ENCODE measurements at places on chromosomes 5 and 9.

- DNase-seq: no peak
Observed at GRCh38 chr5:137283801-137284200, 215.3 kb downstream of the SPOCK1 start.

GRCh38 chr9:115240676-115241075, 122.7 kb upstream of the TNC start:
- no peak for DNase-seq

GRCh38 chr5:74319076-74319475, 321.5 kb downstream of the ENC1 start:
- no peak for DNase-seq

- no peak for DNase-seq
Observed at GRCh38 chr5:10502130-10502529, 60.5 kb downstream of the ROPN1L start.

DNA sequence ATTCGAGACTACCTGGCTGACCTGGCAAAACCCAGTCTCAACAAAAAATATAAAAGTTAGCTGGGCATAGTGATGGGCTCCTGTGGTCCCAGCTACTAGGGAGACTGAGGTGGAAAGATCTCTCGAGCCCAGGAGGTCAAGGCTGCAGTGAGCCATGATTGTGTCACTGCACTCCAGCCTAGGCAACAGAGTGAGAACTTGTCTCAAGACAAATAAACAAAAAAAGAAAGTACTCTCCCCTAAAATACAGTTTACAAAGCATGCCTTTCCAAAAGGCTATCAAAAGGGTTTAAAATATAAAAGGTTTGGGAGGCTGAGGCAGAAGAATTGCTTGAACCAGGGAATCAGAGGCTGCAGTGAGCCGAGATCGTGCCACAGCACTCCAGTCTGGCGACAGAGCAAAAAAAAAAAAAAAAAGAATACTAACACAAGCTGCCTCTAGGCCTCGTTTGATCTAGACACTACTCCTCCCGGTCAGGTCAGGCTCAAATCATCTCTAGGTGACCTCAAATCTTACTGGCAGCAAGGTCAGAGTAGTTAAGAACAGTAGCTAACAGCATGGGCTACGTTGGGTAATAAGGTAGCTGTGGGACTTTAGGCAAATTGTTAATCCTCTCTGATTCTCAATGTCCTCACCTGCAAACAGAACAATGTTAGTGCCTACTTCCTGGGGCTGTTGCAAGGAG, 9.3 kb downstream of the NAIF1 start:
- no peak for DNase-seq

GRCh38 chr5:142846406-142846805, 76.2 kb downstream of the ARHGAP26 start:
- no peak for DNase-seq

DNA sequence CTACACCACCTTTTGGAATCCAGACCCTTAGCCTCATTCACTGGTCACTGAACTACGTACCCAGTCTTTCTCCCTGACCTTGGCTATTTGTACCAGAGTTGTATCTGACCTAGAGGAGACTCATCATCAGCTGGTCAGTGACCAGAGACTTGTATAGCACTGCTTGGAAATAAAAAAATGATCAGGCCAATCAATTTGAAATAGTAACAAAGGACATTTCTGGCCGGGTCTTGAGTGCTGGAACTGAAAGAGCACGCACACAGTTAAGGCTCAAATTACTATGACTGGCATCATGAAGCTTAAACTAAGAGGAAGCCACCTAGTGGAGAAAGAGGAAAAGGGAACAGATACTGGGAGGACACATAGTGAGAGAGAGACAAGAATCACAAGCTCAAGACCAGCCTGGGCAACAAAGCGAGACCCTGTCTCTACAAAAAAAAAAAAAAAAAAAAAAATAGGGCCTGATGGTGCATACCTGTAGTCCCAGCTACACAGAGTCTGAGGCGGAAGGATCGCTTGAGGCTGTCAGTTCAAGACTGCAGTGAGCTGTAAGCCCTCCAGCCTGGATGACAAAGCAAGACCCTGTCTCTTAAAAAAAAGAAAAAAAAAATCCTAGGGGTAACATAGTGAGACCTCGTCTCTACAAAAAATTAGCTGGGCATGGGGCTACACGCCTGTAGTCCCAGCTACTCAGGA, 12.8 kb upstream of the SRP19 start:
- DNase-seq: no peak

- DNase-seq: no peak
Observed at GRCh38 chr5:35408146-35408545, 177.9 kb upstream of the PRLR start.

- no peak for DNase-seq
Observed at GRCh38 chr9:131980267-131981016, 99.2 kb downstream of the MED27 start.

- no peak for DNase-seq
Observed at GRCh38 chr9:125959951-125960619, 212.9 kb downstream of the PBX3 start.

GRCh38 chr9:14345354-14346230, 31.7 kb upstream of the NFIB start:
- no peak for DNase-seq

- DNase-seq: no peak
Observed at GRCh38 chr5:114686356-114686755, 324.5 kb downstream of the KCNN2 start.

DNA sequence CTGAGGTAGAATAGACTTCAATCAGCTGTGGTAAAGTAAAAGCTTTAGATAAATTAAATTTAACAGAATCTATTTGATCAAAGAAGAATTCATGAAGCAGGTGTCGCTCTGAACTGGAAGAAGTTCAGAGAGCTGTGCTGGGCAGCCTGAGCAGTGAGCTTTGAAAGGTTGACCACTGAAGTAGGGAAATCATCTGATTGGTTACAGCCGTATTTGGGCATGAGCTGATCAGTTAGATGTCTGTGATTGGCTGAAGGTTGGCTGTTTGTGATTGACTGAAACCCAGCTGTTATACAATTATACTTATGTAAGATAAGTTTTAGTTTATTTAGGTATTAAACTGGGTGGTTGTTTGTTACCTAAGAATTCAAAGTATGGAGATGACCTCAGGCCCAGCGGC, 1174.6 kb downstream of the CDH9 start:
- no peak for DNase-seq

DNA sequence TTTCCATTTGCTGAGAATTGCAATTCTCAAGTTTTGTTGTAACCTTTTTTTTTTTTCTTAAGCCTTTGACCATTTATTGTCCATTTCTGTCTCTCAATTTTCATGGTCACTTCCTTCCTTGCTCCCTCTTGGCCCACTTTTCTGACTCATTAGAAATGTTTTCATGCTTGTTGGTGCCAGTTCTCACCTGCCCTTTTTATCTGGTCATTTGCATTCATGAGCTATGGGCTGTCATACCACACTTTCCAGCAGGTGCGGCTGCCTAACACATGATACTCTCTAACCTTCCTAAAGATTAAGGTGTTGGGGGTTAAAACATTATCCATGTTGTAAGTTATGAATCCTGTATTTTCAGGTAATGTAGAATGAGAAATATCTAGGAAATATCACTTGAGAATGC, 150.5 kb upstream of the TLX3 start:
- no peak for DNase-seq

DNA sequence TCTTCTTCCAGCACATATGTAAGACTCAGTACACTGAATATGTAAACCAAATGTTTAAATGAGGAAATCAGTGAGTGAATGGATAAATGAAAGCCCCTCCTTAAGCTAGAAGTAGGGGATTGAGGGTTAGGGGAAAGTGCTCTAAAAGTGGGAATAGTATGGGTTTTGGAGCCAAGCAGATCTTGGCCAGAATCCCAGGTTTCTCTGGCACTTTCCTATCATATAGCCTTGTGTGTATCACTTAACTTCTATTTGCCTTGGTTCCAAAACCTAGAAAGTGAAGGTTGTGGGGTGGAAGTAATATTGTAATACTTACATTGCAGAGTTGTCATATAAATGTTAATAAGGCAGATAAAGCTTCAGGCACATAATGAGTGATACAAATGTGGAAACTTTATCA, 45.0 kb upstream of the SV2C start:
- no peak for DNase-seq

DNA sequence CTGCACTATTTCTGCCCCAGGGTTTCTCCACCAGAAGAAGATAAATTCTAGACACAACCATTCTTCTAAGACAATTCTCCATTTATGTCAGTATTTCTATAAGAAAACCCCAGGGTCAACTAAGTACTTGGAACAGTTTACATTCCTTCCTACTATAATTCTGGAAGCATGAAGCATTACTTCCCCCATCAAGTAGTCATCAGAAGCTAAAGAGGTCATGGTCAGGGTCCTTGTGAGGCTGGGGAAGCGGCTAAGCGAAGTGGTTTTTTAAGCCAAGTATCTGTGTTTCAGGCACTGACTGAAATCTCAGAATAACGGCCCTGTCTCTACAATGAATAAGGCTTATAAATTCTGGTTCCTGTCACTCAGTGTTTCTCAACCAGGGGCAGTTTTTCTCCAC, 197.8 kb downstream of the GLIS3 start:
- DNase-seq: no peak

DNA sequence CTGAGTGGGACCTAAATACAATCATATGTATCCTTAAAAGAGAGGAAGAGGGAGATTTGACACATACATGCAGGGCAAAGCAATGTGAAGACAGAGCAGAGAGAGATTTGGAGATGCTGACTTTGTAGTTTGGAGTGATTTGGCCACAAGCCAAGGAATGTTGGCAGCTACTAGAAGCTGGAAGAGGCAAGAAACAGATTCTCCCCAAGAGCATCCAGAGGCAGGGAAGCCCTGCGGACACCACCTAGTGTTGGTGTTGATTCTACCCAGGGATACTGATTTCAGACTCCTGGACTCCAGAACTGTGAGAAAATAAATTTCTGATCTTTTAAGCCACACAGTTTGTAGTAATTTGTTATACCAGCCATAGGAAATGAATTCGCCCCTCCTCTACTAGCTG, 64.9 kb upstream of the OSMR start:
- DNase-seq: no peak

GRCh38 chr5:133360693-133361472, 251.5 kb downstream of the FSTL4 start:
- DNase-seq: no peak

GRCh38 chr5:25095261-25095660, 450.5 kb upstream of the CDH10 start:
- no peak for DNase-seq

DNA sequence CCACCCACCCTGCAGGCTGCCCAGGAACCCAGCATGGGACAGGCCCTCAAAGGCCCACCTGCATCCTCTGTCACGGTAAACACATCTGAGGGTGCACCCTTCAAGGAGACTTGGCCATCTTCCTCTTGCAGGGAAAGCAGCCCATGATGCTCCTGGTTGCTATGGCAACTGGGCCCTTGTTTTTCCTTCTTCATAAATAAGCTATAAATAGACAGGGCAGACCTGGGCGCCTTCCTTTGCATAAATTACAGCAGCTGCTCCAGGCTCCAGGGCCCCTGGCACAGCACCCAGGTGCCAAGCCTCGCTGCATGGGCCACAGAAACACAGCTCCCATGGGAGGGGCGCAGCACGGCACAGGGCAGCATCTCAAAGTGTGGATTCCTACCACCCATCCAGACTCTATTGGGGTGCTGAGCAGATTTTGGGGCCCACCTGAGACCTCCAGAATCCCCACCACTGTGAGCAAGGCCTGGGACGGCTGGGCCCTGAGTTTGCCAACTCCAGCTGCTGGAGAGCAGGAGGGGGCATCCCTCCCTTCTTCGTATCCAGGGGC, 5.8 kb upstream of the PSMB7 start:
- DNase-seq: no peak

- no peak for DNase-seq
Observed at GRCh38 chr9:136241542-136241941, 4.1 kb downstream of the QSOX2 start.

DNA sequence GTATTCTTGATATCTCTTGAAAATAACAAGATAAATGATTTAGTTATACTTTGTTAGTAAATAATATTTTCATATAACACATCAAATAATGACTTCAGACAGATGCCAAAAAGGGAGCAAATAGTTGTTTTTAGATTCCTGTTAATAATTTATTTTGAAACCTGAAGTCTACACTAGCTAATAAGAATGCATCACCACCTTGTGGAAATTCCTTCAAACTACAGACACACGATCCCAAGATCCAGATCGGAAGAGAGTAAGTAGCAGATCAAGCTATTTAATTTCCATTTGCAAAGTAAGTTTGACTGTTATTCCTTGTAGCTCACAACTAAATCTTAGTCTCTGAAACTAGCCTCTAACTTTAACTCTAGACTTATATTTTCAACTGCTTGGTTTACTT, 35.5 kb upstream of the ISL1 start:
- no peak for DNase-seq
